Erythroblast (primary cell): ENCODE measurements at places on chromosomes 3 and 15.

- no peak for DNase-seq
Observed at GRCh38 chr15:85036716-85037115, 55.1 kb downstream of the PDE8A start.

DNA sequence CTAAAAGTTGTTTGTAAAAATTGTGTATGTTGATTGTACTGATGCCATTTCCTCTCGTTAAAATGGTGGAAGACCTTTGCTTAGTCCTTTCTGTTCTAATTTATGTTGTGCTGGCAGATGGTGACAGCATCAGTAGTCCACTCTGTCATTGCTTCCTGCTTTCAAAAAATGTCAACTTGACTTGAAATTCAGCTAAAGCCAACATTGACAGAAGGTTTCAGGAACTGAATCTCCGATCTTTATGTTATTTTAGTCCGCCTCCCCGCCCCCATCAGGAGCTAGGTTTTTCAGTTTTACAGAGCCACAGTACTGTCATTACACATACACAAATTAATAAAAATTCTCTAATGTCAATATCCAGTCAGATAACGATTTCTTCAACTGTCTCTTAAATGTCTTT lies 1.5 kb downstream of the CEP63 start:
- peak; percentile 52 for DNase-seq

- DNase-seq: no peak
Observed at GRCh38 chr3:181915551-181915950, 203.8 kb downstream of the SOX2 start.

DNA sequence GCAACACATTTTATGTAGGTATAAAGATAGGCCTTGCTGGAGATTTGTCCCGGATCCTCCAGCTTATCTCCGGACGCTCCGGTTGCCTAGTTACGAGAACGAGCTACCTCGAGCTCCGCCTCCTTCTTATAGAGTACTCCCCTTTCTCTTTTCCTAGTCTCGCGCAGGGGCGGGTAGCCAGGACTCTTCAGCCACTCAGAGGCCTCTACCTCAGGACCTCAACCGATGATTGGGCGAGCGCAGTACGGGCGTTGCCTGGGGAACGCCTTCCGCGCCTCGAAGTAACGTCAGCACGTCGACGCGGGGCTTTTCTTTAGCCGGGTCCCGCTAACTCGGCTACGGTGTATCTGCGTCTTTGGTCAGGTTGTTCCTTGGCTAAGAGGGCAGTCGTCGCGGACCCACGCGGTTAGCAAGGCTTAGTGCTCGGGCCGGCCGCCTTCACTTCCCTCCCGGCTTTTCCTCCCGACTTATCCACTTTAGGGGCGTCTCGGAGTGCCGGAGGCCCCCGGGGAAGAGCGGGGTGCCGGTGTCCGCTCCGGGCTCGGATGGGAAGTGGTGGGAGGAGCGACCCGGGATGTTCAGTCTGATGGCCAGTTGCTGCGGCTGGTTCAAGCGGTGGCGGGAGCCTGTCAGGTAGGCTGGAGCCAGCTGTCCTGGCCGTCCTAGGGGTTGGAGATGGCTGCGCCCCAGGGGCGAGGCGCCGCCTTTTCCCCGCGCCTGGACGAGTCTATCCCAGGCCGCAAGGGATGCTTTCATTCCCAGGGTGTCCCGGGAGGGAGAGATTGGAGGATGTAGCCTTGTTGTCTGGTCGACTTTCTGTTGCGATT lies at the start of gene ARL13B:
ARL13B (plus strand) TSS at position 306 of the 827 bp plus-strand sequence; CDS start at position 575, 269 bp downstream.
- peak; percentile 98 for DNase-seq

DNA sequence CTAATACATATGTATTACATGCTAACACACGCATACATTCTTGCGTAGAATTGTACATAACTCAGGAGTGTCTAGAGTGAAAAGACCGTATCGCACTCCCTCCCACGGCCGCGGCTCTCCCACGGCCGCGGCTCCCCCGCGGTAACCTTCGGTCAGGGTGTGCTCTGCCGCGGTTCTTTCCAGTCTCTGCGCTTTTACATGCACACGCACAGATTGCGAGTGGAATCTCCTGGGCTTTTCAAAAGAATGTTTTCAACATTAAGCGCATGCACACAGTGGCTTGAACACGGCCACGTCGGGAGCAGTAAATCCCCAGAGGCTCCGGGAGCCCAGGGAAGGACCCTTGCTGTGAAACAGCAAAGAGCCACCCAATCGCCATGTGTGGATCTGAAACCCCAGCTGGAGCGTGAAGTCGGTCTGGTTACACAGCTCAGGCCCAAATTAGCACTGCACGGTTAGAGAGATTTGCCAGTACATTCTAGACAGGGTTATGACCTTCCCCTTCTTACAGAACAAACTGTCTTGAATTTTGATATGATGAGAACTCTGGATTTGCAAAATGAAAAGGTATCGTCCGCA lies 805 bp upstream of the RGMA start:
- DNase-seq: no peak

- DNase-seq: no peak
Observed at GRCh38 chr15:66108483-66109265, 144.9 kb downstream of the MEGF11 start.

GRCh38 chr3:12983319-12983718 lies 89.9 kb downstream of the IQSEC1 start:
- no peak for DNase-seq

- DNase-seq: no peak
Observed at GRCh38 chr15:29686445-29687203, 135.6 kb downstream of the TJP1 start.

DNA sequence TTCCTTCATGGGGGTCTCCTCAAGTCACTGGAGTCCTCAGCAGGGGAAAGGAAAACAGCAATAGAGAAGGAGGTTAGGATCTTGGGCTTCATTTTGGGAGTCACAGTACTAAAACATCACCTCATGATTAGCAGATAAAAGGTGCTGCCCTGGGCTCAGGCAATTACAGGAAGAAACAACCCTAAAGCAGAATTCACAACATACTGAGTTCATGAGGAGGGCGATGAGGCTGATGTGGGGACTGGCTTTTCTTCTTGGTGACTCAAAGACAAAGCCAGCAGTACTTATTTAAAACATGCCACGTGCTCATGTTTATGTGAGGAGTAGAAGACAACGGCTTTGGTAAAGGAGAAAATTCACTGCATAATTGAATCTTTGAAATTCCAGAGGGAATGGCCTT lies 822.3 kb upstream of the CFAP20DC start:
- DNase-seq: no peak

DNA sequence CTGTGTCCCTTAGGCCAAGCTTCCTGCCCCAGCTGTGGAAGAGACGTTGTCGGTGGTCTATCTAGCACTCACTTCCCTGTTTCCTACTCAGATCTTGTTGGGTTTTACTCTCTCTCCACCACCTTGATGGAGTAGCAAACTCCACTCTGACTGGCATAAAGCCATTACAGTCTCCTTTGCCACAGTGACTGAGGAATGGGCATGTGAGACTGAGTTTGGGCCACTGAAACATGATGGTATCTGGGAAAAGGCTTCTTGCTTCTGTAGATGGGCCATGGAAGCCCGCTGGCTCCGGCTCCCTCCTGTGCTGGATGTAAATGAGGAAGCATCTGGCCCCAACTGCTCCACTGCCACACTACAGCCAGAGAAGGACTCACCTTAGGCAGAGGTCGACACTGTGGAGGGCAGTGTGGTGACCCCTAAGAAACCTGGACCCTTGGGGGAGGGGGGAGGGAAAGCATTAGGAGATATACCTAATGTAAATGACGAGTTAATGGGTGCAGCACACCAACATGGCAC lies 9.4 kb upstream of the CAMK1 start:
- DNase-seq: no peak

- DNase-seq: no peak
Observed at GRCh38 chr3:50433954-50434353, 69.5 kb downstream of the CACNA2D2 start.

- no peak for DNase-seq
Observed at GRCh38 chr15:38671675-38672254, 107.2 kb upstream of the RASGRP1 start.

GRCh38 chr15:63990454-63990853 lies 55.8 kb downstream of the DAPK2 start:
- DNase-seq: no peak

GRCh38 chr3:22542311-22542710 lies 660.8 kb upstream of the UBE2E2 start:
- no peak for DNase-seq

DNA sequence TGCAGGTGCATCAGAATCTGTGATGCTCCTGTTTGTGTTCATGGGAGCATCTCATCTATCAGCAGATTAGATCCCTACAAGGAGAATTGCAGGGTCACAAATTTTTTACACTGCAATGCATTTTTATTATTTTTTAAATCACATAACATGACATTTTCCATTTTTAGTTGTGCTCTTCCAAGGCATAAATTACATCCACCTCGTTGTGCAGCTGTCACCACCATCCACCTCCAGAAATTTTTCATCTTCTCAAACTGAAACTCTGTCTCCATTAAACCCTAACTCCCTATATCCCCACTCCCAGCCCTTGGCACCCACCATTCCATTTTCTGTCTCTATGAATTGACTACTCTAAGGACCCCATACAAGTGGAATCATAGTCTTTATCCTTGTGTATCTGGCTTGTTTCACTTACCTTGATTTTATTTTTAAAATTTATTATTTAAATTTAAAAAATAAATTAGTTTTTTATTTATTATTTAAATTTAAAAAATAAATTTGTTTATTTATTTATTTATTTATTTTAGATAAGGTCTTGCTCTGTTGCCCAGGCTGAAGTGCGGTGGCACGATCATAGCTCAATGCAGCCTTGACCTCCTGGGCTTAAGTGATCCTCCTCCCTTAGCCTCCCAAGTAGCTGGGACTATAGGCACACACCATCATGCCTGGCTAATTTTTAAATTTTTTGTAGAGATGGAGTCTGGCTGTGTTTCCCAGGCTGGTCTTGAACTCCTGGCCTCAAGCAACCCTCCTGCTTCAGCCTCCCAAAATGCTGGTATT lies 47.7 kb downstream of the FBLN2 start:
- DNase-seq: no peak

DNA sequence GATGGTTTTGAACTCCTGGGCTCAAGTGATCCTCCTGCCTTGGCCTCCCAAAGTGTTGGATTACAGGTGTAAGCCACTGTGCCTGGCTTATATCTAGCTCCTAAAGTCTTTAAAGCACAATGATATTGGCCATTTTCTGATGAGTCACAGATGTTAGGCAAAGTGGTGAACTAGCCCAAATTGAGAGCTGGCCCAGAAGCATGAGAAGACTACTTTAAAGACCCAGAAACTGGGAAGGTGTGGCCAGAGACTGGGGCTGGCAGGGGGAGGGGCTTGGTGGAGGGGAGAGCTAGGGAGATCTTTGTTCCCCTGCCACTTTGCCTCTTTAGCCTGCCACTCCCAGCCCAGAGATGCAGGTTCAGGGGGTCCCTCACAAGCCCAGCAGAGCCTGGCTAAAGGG lies 21.6 kb downstream of the CHRNA3 start:
- no peak for DNase-seq

DNA sequence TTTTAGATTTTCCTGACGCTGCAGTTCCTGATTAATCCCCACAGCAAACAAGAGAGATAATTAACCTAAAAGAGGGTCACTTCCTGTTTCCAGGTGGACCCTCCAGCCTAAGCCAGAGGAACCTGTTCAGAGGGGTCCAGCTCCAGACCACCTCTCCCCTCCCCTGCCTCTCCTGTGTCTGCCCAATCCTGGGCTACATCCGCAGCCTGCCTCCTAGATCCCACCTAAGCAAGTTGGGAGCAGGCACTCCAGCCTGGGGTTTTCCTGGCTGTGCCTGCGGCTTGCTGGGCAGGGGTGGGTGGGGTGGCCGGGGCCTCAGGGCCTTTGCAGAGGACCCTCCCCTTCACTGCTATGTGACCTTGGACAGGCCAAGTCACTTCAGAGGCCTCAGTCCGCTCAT lies 178.6 kb upstream of the LINGO1 start:
- DNase-seq: no peak

DNA sequence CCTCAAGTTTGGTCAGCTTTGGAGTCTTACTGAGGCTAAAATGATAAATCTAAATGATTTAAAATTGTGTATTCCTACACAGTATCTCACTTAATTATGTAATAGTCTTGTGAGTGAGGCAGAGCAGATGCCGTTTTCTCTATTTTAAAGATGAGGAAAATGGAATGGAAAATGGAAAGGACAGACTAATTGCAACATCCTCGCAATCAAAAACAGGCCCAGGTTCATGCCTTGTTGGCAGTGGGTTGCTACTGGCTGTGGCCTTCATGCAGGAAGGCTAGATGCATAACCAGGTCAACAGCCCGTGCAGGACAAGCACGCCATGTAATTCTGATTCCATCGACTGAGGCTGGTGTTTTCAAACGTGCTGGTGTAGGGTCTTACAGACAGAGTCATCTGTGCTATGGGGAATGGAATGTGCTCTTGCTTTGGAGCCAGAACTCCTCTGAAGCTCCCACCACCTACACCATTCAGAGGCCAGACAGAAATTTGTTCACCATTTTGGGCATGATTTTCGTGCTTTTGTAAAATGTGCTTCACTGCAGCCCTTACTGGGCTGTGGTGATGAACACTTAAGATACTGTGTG lies 37.9 kb downstream of the MLH1 start:
- DNase-seq: no peak

DNA sequence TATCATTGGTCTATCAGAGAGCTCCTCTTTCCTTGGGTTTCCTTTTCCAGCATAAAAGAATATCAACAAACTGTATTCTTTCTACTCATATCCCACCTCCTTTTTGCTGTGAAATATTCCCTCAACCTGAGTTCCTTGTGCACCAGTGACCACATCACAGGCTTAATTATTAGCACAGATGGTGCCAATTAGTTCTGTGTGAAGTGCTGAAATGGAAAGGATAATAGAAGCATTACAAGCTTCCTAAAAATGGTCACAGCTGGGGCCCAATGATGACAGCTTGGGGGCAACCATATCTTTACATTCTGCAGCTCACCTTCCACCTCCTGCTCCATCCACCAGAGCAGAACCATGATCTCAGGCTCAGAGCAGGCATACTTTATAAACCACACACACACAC lies 84.6 kb downstream of the ANO10 start:
- no peak for DNase-seq
